ENCODE measurements at places on chromosomes 12 and 14.
A peak's percentile ranks its signal among the peaks of the same experiment; 100 is the strongest.

GRCh38 chr14:73333031-73333430 lies 95.7 kb downstream of the PAPLN start:
- DNase-seq: no peak

- DNase-seq: no peak
Observed at GRCh38 chr14:32597771-32598170, 268.7 kb downstream of the AKAP6 start.

GRCh38 chr14:100529561-100530031 lies 57.6 kb downstream of the BEGAIN start:
- peak; percentile 1 for DNase-seq

- no peak for DNase-seq
Observed at GRCh38 chr12:64558754-64559153, 51.5 kb upstream of the RASSF3 start.

DNA sequence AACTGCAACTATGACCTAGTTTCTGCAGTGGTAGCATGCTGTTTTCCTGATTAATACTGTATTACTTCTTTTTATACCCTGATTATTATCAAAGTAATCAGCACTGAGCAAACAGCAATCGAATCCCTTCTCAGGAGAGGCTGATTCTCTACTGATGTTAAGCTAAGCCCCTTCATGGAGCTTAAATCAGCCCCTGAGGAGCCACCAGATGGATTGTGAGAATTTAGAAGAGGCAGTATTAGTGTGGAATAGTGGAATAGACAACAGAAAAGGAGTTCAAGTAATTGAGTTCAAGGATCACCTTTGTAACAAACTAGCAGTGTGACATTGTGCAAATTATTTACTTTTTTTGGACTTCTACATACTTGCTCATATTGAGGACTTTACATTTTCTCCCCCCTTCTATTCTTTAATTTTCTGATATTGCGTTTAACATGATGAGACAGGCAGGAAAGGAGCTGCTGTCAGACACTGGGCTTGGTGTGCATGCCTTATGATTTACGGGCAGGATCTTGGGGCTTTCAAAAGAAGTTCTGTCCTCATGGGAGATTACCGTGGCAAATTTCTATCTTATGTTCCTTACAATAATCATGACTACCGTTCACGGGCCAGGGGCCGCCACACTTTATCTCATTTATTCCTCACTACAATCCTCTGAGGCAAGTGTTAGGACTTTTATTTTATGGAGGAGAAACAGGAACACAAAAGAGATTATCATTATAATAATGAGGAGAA lies 68.0 kb downstream of the PTPRR start:
- no peak for DNase-seq

DNA sequence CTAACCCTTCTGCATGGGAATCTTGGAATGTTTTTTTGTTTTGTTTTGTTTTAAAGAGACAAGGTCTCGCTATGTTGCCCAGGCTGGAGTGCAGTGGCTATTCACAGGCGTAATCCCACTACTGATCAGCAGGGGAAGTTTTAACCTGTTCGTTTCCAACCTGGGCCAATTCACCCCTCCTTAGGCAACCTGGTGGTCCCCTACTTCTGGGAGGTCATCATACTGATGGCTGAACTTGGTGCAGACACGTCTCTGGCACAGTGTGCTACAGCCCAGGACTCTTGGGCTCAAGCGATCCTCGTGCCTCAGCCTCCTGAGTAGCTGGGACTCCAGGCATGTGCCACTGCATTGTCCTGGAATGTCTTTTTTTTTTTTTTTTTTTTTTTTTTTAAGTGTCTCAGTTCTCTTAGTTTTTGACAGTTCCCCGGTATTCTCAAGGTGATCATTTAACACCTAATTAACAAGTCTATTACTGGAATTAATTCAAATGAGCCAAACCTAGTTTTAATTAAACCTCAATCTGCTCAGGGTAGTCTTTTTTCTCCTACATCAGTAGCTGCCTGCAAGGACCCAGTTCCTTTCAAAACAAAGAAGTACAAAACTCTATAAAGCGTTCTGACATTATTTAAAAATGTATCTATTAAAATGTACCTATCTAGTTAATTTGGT lies 49.0 kb upstream of the ISM2 start:
- DNase-seq: no peak

- DNase-seq: no peak
Observed at GRCh38 chr14:38253676-38254075, 2.2 kb downstream of the CLEC14A start.

DNA sequence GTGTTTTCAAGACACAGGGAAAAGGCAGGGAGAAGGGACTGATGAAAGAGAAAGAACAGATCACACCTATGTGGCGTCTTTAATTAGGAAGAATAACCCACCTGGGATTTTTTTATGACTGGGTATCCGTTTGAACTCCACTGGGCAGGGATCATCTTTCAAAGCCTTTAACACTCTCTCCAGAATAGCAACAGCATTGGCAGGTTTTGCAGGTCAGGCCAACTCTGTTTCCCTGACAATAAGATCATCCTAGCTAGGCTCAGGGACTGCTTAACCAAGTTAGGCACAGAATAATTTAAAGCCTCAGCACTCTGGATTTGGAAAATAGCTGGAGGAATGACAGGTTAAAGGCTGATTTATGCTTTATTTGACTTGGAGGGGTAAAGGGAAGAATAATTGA lies 117.6 kb downstream of the SUDS3 start:
- DNase-seq: no peak

DNA sequence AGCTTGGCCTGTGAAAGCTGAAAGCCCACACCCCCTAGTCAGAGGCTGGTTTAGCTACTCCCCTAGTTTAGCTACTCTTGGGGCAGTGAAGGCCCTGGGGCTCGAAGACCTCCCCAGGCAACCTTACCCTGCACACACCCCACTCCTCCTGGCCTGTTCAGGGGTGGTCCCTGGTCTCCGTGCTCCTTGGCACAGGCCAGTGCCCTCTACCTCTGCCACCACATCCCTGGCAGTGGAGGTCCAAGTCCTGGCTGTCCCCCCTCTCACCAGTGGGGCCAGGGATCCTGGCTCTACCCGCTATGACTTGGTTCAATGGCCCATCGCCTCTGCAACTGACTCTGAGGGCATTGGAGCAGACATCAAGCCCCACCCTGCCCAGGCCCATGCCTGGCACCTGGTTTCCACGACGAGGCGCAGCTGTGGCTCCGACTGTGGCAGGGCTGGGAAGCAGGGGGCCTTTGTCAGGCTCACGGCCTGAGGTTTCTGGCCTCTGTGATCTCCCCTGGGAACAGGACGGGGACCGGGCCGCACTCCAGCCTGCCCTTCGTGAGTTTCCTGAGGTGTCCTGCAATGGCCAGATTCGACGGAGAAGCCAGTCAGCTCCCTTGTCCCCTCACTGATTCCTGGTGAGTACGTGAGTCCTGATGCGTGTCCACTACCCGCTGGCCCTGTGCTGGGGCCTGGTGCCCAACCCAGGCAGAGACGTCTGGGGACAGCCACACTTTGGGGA lies 5.7 kb downstream of the TMEM121 start:
- no peak for DNase-seq

DNA sequence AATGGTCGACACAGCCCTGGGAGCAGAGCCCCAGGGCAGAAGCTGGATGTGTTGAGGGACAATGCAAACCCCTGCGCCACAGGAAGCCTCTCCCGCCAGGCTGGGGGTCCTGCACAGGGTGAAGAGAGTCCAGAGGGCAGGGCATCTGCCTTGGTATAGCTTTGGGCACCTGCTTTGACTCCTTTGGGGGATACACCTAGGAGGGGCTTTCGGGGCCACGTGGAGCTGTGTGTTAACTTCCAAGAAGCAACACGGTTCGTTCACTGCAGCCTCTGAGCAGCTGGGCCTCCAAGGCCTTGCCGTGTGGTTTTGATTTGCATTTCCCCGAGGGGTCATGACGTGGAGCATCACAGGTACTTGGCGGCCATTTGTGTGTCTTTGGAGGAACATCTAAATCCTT lies 5.8 kb upstream of the PUS1 start:
- no peak for DNase-seq

DNA sequence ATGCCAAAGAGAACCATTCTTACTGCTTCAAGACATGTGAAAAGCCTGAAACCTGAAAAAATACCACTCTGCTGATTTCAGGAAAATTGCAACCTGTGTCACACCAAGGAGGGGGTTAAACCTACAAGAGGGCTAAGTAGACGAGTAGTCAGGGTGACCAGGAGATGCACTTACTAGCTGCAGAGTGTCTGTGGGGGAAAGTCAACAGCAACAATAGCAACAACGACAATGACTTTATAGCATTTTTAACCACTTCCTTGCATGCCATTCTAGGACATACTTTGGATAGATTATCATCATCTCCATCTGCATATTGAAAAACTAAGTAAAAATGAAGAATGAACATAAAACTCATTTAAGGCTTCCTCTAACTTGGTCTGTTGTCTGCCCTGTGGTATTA lies 902.7 kb downstream of the BCL11B start:
- no peak for DNase-seq

DNA sequence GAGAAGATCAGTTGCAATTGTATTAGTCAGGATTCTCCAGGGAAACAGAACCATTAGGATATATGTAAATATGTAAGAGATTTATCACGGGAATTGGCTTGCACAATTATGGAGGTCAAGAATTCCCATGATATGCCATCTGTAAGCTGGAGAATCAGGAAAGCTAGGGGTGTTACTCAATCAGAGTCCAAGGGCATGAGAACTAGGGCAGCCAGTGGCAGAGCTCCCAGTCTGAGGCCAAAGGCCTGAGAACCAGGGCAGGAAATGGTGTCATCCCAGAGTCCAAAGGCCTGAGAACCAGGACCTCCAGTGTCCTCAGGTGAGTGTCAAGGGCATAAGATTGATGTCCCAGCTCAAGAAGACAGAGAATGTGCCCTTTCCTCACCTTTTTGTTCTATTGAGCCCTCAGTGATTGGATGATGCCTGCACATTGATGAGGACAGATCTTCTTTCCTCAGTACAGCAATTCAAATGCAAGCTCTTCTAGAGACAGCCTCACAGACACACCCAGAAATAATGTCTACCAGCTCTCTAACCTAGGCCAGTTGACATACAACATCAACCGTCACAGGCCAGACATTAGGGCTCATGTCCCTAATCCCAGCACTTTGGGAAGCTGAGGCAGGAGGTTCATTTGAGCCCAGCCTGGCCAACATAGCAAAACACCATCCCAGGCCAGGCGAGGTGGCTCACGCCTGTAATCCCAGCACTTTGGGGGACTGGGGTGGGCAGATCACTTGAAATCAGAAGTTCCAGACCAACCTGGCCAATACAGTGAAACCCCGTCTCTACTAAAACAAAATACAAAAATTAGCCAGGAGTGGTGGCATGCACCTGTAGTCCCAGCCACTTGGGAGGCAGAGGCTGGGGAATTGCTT lies 34.9 kb upstream of the ZNF740 start:
- no peak for DNase-seq

GRCh38 chr12:40012711-40013110 lies 93.2 kb downstream of the SLC2A13 start:
- no peak for DNase-seq

GRCh38 chr12:95083938-95084337 lies 10.5 kb upstream of the NR2C1 start:
- no peak for DNase-seq

DNA sequence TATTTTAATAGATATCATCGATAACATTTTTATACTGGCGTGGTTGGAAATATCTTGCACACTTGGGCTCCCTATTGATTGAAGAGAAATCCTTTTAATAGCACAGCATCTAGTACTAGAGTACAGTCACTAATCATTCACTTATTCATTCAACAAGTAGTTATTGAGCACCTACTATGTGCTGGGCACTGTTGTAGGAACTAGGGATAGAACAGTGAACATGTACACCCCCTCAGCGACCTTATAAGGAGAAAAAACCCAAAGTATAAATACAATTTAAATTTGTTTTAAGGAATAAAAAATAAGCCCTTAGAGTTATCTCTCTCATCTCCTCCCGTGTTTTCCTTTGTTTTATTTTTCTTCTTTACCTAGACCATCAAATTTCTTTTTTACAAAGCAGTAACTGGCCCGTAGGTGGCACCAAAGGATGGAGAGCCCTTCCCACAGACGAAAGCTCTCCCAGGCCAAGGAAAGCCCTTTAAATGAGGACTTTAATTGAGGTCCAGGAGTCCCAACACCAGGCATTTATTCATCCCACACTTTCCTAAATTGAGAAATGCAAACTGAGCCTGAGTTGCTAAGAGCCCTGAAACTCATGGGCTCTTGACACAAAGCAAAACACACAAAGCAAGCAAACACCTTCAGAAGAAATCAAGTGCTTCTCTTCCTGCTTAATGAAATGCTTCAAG lies 29.0 kb downstream of the PEBP1 start:
- DNase-seq: peak; percentile 10

GRCh38 chr14:87049950-87050349 lies 943.0 kb downstream of the GALC start:
- no peak for DNase-seq

DNA sequence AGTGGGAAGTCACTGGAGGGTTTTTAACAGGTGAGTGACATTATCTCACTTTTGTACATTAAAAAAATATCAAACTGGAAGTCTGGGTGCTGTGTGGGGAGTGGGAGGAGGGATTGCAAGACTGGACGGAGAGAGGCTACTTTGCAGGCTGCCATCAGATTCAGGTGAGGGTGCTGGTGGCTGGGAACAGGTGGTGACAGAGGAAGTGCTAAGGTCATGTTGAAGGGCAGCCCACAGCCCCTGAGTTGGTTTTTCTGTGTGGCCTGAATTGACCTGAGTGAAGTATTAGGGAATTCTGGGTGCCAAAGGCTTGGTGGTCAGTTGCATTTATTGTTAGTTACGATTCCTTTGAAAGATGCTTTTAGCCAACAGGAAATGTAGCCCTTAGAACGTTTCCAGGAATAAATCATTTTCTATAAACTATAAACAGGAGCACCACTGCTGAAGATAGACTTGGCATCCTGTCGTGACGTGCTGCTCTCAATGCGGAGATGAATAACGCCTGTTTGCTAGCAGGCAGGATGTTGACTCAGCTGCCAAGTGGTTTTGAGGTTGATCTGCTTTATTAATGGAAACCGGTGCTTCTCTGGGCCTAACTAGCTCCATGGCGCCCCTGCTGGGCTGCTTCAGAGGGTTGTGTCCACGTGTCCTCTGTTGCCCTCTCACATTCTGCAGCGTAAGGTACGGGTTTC lies 707.5 kb upstream of the TMEM132C start:
- DNase-seq: peak; percentile 72

DNA sequence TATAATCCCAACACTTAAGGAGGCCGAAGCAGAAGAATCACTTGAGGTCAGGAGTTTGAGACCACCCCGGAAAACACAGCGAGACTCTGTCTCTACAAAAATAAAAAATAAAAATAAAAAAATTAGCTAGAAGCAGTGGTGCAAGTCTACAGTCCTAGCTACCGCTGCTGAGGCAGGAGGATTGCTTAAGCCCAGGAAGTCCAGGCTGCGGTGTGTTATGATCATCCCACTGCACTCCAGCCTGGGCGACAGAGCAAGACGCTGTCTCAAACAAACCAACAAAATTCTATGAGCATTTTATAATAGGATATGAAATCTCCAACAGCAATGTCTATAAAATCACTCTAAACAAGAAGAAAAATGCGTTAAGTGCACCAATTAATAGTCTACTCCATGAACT lies 75.3 kb downstream of the PPP1R12A start:
- no peak for DNase-seq
